COLO829 (cell line): ENCODE measurements at places on chromosomes 4 and X.
A peak's percentile ranks its signal among the peaks of the same experiment; 100 is the strongest.

DNA sequence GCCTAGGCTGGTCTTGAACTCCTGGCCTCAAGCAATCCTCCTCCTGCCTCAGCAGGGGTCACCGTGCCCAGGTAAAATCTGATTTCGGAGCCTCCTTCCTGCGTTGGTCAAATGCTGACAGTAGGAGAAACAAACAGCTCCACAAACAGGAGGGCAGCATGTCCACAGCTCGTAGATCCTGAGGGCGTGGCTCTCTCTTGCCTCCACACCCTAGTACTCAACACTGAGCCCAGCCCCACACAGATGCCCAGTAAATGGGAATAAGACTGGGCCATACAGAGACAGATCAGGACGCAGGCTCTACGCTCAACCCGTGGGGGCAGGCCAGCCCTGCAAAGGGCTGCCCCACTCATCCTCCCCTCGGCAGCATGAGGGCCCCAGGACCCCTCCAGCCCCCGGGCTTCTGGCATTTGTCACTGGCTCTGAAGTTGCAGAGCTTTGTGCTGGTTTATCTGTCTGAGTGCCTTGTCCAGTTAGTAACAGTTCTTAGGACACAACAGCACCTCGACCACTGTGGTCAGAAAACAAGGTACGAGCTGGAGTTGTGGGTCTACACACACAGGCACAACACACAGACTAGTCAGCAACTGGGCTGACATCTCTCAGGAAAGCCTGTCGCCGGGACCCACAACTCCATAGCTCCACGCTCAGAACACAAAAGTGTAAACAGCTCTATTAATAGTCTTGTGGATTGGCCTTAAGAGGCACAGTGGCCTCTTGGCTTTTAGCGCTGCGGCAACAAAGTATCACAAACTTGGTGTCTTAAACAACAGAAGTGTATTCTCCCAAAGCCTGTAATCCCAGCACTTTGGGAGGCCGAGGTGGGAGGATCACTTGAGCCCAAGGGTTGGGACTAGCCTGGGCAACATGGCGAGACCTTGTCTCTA is 5.2 kb downstream of the TNIP2 start:
- no peak for DNase-seq

DNA sequence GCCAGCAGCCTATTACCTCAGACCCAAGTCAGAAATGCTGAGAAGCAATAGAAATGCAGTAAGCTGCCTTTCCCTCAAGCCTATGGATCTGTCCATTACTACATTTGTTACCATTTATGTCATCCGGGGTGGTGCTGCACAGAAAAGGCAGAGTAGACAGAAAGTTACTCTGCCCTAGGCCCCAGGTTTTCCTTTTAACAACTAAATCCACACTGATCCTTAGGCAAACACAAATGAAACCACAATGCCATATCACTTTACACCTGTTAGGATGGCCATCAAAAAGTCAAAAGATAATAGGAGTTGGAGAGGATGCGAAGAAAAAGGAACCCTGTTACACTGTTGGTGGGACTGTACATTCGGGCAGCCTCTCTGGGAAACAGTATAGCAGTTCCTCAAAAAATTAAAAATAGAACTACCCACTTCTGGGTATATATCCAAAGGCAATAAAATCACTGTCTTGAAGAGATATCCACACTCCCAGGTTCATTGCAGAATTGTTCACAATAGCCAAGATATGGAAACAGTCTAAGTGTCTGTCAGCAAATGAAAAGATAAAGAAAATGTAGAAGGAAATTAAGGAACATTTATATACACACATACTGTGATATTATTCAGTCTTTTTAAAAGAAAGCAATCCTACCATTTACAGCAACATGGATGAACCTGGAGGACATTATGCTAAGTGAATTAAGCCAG is 186.3 kb downstream of the NWD2 start:
- DNase-seq: no peak

GRCh38 chrX:50431623-50432022 is 39.0 kb downstream of the DGKK start:
- no peak for DNase-seq

GRCh38 chr4:1536579-1537409 is 130.6 kb upstream of the NKX1-1 start:
- DNase-seq: no peak

DNA sequence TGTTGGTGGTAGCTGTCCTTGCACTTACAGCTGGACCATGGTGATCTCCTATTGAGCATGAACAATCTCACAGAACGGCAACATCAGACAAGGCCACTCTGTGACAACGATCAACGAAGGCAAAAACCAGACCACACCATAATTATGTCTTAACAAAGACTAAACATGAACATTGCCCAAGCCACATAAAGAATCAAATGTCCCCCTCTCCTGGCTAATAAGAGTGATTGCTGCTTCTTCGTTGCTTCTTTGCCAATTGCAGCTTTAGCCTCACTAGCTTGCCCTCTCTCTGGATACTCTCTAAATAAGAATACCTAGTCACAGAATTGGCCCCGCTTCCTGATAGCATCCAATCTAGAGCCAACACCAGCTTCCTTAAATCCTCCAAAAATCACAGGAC is 41.5 kb upstream of the PGRMC1 start:
- peak; percentile 8 for DNase-seq

DNA sequence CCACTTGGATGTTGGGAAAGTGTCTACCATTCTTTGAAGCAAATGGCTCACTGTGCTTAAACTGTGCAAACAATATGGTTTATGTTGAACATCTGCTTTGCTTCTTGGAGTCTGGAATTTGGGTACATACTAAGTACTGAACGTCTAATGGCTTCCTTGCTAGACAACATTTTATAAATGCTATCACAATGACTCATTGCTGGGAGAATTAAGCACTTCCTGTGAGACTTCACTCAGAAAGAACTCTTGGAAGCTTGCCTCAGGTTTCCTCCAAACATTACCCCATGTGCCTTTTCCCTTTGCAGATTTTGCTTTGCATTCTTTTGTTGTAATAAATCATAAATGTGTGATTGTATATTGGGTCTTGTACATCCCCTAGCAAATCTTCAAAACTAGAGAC is 139.7 kb downstream of the PACRGL start:
- DNase-seq: peak; percentile 19
